ENCODE measurements at places on chromosomes 1 and 21.

- DNase-seq, result no peak
Measured at GRCh38 chr1:115135681-115136080, 46.4 kb upstream of the TSPAN2 start.

DNA sequence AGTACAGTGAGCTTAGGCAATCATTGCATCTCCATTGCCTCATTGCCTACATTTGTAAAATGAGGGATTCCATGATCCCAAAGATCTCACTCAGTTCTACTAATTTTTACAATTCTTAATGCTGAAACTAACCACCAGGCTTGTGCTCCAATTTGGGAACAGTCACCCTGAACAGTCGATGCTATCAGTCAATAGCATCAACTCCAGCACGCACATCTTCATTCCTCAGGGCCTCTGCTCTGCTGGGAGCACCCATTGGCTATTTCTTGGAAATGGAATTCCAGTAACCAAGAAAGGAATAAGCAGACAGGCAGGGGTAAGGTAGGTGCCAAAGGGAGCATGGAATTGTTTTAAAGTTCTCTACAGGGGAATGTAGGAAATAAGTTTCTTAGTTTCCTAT lies 14.2 kb upstream of the ACKR1 start:
- no peak for DNase-seq

- DNase-seq, result no peak
Measured at GRCh38 chr1:11316701-11317100, 43.7 kb downstream of the UBIAD1 start.

DNA sequence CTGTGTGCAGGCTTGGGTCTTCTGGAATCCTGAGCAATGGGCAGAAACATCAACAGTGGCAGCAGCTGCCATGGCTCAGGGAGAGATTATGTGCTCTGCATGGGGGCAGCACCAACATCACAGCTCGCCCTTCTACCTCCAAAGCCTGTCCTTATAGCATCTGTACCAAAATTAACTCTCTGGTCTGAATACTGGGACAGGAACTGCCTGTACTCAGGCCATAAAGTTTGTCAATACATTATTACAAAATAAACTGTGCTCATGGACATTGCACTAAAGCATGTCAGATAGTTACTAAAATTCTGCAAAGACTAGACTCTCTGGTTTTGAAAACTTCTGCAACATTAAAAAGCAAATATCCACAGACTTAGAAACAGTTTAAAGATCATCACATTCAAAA lies 91.6 kb downstream of the ZC3H11B start:
- no peak for DNase-seq

DNA sequence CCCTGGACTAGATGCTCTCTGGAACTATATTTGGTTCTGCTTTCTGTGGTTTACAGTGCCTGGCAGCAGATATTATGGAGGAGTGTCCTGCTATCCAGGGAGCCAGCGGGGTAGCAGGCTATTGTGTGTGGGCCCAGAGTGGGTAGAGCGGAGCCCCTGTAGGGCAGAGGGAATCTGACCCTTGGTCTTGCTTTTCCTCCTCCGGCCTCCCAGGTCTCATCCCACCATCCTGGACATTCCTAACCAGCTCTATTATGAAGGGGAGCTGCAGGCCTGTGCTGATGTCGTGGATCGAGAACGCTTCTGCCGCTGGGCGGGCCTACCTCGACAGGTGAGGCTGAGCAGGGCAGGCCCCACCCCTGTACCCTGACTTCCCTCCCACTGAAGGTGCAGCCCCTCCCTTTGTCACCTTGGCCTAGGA lies 9.1 kb downstream of the RHOC start:
- peak; percentile 34 for DNase-seq

- no peak for DNase-seq
Measured at GRCh38 chr21:46518983-46519583, 60.4 kb downstream of the DIP2A start.

GRCh38 chr1:204003536-204003935 lies 69.4 kb upstream of the SOX13 start:
- DNase-seq, result no peak

- DNase-seq, result no peak
Measured at GRCh38 chr1:201356236-201356635, 21.2 kb downstream of the TNNT2 start.

DNA sequence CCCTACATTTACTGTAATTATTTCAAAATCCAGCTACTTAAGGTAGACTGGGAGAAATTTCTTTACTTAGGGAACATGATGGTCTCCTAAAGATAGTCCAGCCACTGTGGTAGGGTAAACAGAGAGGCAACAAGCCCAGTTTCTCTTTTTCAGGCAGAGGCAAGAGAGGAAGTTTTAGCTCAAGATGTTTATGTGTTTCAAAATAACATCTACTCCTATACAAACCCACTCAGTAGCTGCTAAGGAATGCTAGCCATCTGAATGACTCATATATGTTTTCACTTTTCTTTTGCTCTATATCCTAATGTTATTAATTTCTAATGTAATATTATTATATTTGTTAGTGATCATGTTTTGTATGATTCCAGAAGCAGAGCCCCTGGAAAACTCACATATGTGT lies 856.6 kb downstream of the PLA2G4A start:
- peak; percentile 58 for DNase-seq

GRCh38 chr1:25643929-25644328 lies 27.3 kb downstream of the MAN1C1 start:
- DNase-seq, result no peak

- no peak for DNase-seq
Measured at GRCh38 chr1:23288671-23289070, 55.4 kb downstream of the HNRNPR start.

DNA sequence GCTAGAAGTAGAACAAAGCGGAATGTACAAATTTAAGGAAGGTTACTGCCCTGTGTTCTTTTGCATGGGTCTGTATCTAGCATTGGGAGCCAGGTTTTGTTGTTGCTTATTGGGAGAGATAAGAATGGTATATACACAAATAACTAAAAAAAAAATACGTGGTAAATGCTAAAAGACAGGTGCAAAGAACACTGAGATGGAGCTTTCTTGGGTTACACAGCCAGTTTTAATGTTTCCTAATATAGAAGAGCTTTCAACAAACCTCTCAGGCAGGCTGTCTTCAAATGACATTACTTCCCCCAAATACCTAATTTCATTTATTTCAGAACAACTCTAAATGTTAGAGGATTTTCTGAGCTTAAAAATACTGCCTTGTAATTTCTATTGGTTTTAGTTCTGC lies 1.4 kb upstream of the MDM4 start:
- no peak for DNase-seq

- peak; percentile 74 for DNase-seq
Measured at GRCh38 chr1:168518201-168518689, 25.6 kb downstream of the XCL2 start.

DNA sequence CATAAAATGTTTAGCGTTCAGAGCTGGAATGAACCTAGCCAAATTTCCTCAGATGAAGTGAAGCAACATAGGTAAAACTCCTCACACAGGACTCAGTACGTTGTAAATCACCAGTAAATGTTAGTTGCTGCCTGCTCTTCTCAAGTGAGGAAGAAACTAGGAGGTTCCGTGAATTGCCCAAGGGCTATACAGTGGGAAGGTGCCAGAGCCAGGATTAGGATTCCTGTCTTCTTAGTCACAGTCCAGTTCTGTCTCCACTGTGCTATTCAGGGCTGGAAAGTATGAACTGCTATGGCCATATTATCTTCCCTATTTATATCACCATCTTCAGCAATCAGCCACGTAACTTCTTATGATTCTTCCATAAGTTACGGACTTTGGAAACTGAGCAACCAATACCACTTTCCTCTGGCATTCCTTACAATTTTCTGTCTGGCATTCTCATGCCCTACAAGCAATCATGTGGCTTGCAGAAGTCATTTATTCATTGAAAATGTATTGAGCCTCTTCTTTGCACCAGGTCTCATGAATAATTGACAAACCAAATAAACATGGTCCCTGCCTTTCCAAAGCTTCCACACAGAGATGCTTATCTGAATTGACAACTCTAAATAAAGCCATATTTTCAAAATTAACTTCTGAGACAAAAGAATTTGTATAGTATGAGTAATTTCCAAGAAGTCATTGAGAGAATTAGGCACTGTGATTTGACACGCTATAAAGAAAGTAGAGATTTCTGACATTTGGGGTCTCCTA lies 271.6 kb upstream of the SGIP1 start:
- no peak for DNase-seq

DNA sequence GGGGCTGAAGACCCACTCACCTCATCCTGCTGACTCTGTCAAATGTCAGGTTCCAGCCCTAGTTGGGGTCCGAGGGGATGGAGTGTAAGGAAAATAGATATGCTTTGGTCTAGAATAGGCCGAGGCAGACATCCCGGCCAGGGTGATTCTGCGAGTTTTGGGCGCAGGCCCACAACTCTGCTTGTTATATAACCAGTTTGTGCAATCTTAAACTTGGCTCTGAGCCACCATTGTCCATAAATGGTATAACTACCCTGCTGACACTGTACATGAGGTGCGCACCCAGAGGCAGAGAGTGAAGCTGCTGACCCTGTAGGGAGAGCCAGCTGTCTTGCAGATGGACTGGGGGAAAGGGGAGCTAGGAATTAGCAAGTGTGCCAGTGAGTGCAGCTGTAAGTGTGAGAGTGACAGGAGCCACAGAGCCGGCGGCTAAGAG lies 1388.8 kb downstream of the AMY1C start:
- DNase-seq, result no peak

- no peak for DNase-seq
Measured at GRCh38 chr21:45544449-45545235, 2.4 kb upstream of the SLC19A1 start.

DNA sequence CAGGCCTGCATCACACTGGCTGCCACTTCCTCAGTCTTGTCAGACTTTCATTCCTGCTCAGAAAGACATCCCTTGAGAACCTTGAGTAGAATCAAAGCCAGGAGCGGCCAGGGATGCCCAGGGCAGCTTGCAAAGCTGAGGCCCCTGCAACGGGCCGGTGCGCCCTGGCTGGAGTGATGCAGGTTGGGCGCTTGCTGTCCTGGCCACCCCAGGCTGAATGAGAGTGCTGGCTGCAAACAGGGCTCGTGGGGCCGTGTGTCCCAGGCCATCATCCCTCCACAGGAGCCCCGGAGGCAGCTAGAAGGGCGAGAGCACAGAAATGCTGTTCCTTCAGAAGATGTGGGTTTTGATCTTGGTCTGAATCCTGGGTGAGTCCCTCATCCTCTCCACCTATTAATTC lies 67.2 kb upstream of the FAM20B start:
- DNase-seq, result no peak

Data from MV-4-11 (cell line).